Fibroblast of skin of back (primary cell): ENCODE measurements at places on chromosomes 12 and 14.

DNA sequence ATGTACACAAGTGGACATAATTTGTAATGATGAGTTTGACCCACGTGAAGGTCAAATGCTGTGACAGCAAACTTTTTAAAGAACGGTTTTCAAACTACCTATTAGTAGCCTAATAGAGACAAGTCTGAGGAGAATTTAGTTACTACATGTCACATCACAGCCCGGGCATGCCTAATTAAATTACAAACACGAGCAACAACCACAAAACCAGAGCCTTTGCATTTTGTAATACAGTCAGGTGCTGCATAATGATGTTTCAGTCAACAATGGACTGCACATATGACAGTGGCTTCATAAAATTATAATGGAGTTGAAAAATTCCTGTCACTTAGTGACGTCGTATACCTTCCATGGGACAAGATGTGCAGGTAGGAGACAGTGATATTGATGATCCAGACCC, 274.5 kb downstream of the DACT1 start:
- DNase-seq = no peak

- DNase-seq = peak; percentile 94
Measured at GRCh38 chr12:55619354-55620138, 17.1 kb upstream of the OR10P1 start.

GRCh38 chr12:116267948-116268347, 9.5 kb downstream of the MED13L start:
- DNase-seq = no peak

DNA sequence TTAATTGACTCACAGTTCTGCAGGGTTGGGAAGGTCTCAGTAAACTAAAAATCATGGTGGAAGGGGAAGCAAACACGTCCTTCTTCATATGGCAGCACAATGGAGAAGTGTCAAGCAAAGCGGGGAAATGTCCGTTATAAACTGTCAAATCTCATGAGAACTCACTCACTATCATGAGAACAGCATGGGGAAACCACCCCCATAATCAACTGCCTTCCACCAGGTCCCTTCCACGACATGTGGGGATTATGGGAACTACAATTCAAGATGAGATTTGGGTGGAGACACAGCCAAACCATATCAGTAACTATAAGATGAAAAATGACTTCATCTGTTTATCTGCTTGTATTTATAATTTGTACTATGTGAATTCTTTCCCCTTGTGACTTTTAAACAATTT, 577.6 kb upstream of the MDGA2 start:
- no peak for DNase-seq

- DNase-seq = no peak
Measured at GRCh38 chr12:40693207-40693821, 1.1 kb downstream of the CNTN1 start.

DNA sequence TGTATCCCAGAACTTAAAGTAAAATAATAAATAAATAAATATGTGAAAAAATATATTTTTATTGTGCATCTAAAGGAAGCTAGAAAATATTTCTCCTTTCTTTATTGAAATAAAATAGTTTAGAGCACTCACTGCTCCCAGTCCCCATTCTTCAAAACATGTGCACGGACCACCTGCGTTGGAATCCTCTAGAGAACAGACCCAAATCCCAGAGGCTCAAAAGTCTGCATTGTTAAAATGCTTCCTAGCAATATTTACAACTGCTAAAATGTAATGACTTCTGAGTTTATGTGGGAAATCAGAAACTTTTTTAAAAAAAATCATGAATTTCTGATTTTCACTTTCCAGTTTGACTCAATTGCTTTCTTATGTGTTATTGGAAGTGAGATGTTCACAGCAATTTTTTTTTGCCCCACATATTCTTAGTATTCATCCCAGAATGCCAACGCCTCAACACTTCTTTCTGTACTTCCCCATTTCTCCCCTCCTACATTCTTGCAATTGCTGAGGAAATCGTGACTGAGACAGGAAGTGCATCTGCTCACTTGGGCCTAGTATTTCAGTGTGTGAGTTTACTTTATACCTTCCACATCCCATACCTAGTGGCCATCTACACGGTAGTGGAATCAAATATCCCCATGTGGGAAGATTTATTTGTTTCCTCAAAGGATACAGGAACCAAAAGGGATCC, 116.0 kb upstream of the FLRT2 start:
- peak; percentile 55 for DNase-seq

- peak; percentile 12 for DNase-seq
Measured at GRCh38 chr14:34355584-34356263, 106.3 kb downstream of the SPTSSA start.

GRCh38 chr14:28876572-28876945, 110.0 kb downstream of the FOXG1 start:
- DNase-seq = no peak

DNA sequence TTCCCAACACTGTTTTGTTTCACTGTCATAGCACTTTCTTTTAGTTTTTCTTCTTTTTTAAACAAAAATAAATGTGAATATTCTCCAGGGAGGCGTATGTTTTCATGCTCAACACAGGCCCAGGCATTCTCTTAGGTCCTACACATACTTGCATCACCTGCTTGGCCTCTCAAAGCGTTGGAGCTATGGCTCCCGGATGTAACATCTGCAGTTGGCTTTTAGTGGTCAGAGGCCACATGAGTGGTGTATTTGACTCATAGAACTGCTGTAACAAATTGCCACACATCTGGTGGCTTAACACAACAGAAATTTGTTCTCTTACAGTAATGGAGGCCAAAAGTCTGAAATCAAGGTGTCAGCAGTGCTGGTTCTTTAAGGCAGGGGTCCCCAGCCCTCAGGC, 44.6 kb upstream of the VRK1 start:
- no peak for DNase-seq

- DNase-seq = no peak
Measured at GRCh38 chr12:83150465-83151189, 463.9 kb downstream of the TMTC2 start.

- peak; percentile 90 for DNase-seq
Measured at GRCh38 chr12:10716704-10717315, 6.3 kb downstream of the YBX3 start.

GRCh38 chr14:28709571-28710305, 56.8 kb upstream of the FOXG1 start:
- DNase-seq = no peak

DNA sequence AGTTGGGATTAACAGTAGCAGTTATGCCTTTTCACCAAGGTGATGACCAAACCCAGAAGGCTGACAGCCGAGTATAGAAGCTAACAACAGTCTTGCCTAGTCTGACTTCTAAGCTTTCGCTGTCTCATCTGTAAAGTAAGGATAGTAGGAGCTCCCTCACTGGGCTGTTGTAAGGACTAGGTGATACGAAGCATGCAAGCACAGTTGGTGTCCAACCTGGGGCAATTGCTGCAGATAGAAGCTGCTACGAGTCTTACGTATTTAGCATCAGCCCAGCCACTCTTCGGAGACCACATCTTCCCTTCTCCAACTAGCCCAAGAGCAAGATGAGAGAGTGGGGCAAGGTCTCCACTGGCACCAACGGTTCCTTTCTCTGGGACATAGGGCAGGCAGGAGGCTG, 6.0 kb downstream of the HAL start:
- no peak for DNase-seq

DNA sequence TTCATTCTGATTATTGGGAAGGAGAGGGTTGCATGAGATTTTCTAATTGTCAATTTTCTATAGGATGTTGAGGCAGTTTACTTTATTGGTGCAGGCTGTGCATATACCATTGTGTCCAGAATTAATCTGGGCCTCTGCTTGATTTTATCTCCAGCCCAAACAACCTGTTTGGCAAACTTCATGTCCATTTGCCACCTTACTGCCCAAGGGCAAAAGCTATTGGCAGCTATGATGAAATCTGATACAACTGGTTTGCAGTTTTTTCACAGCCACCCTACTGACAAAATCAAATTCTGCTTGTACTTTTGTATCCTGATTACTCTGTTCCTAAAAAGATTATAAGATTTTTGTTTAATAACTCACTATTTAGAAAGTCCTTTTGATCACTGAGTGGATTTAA, 789.2 kb upstream of the FBXO33 start:
- DNase-seq = no peak

GRCh38 chr12:93894391-93895088, 217.4 kb downstream of the CRADD start:
- peak; percentile 73 for DNase-seq

DNA sequence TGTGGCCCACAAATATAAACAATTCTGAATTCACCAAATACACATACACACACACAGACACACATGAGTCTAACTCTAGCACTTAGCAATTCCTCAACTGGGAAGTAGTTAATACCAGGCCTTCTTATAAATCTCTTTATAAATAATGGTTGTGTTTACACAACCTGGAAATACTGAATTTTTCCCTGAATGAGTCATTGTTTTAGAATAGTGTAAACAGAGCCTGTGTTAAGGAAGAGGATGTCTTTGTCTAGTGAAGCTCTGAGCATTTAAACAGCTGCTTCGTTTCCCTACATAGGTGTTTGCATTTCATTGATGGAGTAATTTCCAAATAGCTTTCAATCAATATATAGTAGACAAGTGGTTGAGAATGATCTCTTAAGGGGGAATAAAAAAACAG, 218.8 kb downstream of the BTG1 start:
- peak; percentile 77 for DNase-seq

DNA sequence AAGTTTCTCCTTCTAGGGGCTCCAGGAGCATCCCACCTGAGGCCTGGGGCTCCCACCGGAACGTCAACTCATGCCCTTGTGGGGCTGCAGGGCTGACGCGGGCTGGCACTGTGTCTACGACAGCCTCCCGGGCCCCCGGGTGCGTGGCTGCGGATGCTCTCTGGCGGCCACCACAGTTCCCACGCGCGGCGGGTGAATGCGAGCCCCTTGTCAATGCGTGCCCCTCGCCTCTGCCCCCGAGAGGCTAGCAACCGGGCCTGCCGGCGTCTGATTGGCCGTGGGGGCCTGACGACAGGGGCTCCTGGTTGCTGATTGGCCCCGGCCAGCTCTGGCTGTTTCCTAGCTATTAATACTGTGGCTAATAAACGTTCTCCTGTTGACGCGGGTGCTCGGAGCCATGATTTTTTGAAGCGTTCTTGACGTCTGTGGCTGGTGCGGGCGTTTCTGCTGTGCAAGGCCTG, 1.8 kb upstream of the MEG3 start:
- DNase-seq = peak; percentile 64

- DNase-seq = no peak
Measured at GRCh38 chr12:4856596-4856995, 53.1 kb upstream of the KCNA1 start.
